ENCODE measurements at places on chromosomes 6 and 20.

GRCh38 chr20:45028424-45029136 is 62.3 kb downstream of the STK4 start:
- no peak for DNase-seq

- no peak for DNase-seq
Observed at GRCh38 chr6:148758492-148758891, 11.7 kb downstream of the UST start.

- peak; percentile 18 for DNase-seq
Observed at GRCh38 chr6:25927756-25928216, 2.7 kb downstream of the SLC17A2 start.

GRCh38 chr20:15642109-15642508 is 931.1 kb downstream of the KIF16B start:
- DNase-seq, result no peak

GRCh38 chr6:159257846-159258245 is 88.6 kb downstream of the FNDC1 start:
- DNase-seq, result no peak
